ENCODE measurements at places on chromosomes 4 and X.
A peak's percentile ranks its signal among the peaks of the same experiment; 100 is the strongest.

- DNase-seq, result no peak
Measured at GRCh38 chr4:81471298-81471587, 464 bp downstream of the RASGEF1B start.

GRCh38 chr4:183326853-183327252 lies 4.6 kb upstream of the CLDN24 start:
- no peak for DNase-seq

DNA sequence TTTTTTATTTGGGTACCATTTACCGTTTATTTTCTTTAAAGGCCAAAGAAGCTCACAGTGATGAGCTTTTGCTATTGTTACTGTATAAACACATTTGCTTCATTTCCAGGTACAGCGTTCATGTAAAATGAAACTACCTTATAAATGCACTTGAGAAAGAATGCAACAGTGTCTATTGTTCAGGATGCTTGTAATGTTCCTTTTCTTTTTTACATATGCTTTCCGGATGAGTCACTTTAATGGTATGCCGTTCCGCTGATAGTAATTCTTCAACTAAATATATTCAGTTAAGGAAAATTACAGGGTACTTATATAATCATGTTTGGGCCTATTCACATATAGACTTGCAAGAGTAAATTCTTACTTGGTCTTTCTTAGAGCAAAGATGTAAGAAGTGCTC lies 354.9 kb downstream of the RPA4 start:
- DNase-seq, result peak; percentile 11

DNA sequence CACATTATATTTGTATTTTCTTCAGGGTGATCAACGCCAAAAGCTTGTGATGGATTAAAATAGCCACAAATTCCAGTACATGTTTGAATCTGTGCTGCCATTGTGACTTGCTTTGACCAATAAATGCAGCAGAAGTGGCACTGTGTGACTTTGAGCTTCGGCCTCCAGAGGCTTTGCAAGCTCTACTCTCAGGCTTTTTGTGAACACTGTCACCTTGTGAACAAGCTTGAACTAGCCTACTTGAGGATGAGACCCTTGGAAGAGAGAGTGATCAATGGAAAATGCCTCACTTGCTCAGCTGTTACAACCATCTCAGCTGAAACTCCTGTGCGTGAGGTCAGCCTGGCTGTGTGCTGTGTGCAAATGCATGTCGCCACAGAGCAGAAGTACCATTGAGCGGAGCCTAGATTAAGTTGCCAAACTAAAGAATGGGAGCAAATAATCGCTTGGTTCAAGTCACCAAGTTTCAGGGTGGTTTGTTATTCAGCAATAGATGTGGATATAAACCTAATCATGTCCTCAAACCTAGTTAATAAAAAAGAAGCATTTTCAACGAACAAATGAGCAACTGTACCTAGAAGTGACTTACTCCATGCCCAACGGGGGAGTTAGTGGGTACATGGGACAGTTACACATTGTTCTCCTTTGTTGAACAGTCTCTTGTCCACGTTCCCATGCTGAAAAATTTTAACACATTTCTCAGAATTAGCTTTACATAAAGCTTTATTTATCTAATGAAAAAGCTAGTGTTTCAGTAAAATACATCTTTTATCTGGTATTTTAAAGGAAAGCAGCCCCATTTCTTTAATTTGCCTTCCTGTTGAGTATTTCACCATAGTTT lies 23.5 kb downstream of the NOA1 start:
- no peak for DNase-seq

DNA sequence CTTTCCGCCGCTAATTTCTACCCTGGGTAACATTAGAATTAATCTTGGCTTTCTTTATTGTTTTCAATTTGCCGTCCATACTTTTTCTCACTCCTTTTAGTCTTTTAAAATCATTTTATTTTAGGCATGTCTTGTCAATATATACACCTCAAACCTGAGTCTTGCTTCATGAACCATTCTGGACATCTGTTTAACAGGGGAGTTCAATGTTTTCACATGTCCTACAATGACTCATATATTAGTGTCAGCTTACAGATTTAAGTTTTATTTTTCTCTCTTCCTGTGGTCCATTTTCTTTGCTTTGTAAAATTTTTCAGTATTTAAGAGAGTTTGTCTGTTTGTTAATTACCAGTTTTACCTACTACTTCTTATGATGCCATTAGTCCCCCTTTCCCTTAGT lies 89.5 kb downstream of the LCORL start:
- no peak for DNase-seq

- no peak for DNase-seq
Measured at GRCh38 chrX:12480956-12481355, 310.3 kb upstream of the PRPS2 start.

DNA sequence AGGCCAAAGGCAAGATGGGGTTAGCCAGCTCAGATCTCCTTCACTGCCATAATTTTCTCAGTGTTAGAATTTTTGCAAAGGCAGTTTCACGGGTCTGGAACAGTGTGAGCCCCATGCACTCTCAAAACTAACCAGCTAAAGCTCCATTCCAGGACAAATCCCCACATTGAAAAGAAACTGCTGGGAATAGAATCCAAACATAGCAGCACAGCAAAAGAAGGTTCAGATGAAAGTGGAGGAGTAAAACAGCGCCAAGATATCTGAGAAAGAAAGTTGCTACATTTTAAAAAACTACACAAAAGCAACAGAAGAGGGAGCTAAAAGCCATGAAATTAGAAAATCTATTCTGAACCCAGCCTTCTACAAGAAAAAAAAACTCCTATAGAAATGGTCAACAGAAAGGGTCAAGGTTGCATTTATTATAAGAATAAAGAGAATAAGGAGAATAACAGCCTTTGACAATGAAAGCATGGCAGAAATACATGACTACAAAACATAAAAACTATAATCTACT lies 39.6 kb upstream of the SLC7A3 start:
- no peak for DNase-seq

DNA sequence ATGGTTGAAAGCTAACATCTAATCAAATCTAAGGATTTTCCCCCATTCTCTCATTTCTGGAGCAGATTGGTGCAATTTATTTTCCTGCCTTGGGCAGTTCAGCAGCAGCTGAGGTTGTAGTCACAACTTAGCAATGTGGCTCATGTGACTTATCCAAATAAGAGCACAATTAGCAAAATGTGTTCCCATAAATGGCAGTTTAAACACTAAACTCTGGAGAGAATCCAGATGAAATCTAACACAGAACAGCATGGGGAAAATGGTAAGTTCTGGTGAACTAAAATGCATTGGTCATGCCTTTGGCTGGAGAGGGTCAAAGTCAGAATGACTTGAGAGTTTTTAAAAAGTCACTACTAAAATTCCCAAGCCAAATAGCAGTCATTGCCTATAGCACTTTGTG lies 422.6 kb upstream of the DIPK2B start:
- DNase-seq, result no peak

DNA sequence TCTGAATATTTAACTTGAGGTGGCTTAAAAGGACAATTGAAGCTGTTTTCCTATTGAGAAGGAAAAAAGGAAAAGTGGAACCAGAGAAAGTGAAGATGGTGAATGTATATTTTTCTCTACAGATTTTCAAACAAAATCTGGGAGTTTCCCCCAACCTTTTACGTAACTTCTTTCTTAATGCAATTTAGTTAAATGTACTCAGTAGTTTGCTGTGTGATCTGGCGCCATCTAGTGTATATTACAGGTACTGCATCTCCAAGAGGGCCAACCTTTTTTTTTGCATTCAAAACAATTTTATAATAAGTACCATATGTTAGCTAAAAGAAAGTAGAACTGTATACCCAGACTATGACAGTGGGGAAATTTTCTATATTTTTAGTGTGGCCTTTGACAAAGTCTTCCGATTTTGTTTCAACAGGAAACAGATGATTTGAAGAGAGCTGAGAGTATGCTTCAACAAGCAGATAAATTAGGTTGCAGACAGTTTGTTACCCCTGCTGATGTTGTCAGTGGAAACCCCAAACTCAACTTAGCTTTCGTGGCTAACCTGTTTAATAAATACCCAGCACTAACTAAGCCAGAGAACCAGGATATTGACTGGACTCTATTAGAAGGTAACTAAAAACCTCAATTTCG lies 82.0 kb downstream of the PLS3 start:
- peak; percentile 60 for DNase-seq
